ENCODE measurements at places on chromosomes 13 and 19.

GRCh38 chr13:33341861-33342452 lies 56.4 kb upstream of the STARD13 start:
- DNase-seq = no peak

GRCh38 chr13:40984668-40985366 lies 34.3 kb downstream of the ELF1 start:
- DNase-seq = no peak

DNA sequence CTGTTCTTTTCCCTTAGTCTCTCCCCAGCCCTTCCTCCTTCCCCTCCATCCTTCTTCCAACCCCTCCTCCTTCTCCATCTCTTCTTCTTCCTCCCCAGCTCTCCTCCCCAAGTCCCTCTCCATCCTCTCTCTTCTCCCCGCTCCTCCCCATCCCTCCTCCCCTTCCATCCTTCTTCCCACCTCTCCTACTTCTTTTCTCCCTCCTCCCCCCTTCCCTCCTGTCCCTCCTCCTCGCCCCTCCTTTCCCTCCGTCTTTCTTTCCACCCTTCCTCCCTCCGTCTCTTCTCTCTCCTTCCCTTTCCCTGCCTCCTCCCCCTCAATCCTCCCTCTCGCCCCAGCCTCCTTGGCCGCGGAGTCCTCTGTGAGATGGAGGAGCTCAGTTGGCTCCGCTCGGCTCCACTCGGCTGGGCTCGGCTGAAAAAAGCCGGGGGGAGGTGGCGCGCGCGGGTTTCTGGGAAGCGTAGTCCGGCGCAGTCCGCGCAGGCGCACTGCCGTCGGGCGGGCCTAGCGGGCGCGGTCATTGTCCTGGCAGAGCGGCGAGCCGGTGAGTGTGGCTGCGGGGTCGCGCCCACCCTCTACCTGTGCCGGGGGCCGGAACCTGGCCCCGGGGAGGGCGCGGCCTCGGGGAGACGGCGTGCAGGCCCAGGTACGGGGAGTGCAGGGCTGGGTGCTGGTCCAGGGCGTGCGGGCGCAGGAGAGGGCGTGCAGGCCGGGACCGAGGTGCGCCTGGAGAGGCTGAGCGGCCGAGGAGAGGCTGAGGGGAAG lies at the start of gene ZNF71:
ZNF71 (plus strand) TSS at position 520 of the 765 bp plus-strand sequence. CDS start 6,257 bp downstream, outside the sequence.
- DNase-seq = peak; percentile 70

DNA sequence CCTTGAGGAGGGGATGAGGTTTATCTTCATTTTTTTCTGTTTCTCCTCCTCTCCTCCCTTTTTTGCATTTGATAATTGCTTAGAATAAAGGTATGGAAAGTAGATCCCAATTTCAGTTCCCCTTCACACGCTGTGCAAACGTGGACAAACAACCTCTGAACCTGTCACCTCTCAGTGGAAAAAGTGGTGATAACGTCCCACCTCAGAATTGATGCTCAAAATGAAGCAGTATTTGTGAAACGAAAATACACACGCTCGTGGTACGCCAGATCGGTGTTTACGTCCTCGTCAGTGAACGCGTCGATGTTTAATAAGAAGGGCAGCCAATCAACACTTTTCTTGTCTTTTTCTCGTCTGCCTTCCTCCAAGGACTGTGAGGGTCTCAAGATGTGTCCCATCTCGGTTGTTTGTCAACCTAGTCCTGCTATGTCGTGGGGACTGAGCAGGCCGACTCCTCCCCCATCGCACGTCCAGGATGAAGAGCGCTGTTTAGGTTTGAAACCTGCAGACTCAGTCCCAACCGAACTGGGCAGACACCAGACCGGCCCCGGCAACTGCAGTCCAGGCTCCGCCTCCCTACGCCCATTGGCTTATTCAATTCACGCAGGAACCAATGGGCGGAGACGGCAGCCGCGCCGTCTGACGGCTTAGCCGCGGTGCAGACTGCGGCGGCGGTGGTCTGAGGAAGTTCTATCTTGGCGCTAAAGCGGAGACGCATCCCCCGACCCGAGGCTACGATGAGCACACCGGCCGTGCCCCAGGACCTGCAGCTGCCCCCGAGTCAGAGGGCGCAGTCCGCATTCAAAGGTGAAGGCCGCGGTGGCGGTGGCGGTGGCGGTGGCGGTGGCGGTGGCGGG lies at the start of gene CKAP2:
CKAP2 (plus strand) TSS at position 659 of the 857 bp plus-strand sequence; CDS start at position 738, 79 bp downstream.
- DNase-seq = peak; percentile 84

GRCh38 chr13:32880636-32881035 lies 135.6 kb upstream of the KL start:
- DNase-seq = no peak

- no peak for DNase-seq
These were observed 485.6 kb downstream of the MYO16 start for GRCh38 chr13:109114991-109115390.

- DNase-seq = no peak
These were observed 13.6 kb downstream of the CCDC97 start for GRCh38 chr19:41323430-41324125.

DNA sequence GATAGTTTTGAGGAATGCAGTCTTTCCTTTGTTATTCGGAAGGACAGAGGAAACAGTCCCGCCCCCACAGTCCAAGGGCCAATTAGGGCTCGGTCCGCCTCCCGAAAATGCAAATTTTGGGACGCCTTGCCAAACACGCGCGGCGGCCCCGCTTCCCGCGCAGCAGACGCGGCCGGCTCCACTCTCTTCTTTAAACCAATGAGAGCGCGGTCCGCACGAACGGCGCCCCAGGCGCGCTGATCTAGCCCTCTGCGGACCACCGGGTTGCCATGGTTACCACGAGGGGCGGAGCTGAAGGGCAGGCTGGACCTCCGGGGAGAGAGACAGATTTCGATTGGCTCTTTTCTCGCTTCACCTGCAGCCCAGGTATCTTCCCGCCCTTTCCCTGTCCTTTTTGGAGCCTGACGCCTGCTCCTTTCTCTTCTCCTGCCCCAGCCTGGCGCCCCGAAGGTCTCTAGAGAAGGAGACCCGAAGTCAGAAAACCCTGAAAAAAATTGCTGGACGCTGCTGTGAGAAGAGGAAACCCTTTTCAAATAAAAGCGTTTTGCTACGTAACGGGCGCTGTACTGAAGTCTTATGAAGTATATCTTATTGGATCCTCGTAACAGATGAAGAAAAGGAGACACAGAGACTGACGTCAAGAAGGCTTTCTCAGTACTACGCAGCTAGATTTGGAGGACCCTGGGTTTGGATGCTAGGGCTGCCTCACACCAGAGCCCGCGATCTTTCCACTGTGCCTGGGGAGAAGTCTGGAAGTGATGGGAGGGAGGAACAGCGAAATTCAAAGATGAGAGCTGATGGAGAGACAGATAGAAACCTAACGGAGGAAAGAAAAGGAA lies 2.0 kb downstream of the PTH2 start:
- DNase-seq = no peak

DNA sequence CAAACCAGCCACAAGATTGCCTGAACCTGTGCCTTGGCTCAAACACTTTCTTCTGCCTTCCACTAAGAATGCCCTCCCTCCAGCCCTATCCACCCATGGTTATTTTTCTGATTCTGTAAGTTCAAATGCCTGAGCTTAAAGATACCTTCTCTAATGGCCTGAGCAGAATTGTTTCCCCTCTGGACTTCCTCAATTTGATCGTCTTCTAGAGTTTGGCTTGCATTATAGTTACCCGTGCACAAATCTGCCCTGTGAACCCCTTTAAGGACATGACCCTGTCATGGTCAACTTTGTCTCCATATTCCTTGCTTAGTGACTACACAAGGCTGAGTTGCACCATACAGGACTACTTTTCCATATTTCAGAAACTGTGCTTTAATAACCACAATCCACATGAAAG lies 481.0 kb downstream of the FOXO1 start:
- no peak for DNase-seq

DNA sequence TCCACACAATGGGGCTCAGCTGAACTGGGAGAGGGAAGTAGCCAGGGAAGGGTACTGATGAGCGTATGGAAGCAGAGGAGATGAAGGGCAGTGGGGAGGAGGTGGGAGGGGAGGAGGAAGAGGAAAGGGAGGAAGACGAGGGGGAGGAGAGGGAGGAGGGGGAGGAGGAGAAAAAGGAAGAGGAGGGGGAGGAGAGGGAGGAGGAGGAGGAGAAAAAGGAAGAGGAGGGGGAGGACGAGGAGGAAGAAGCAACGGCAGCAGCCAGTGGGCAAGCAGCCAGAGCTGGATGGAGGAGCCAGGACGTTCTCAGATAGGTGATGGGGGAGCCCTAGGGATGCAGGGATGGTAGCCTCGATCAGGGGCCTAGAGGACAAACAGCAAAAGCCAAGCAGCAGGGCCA lies 5.6 kb downstream of the CERS4 start:
- DNase-seq = no peak

- no peak for DNase-seq
These were observed 565.0 kb downstream of the FGF9 start for GRCh38 chr13:22235950-22236290.

- DNase-seq = no peak
These were observed 34.1 kb downstream of the NLRP12 start for GRCh38 chr19:53789708-53790678.

DNA sequence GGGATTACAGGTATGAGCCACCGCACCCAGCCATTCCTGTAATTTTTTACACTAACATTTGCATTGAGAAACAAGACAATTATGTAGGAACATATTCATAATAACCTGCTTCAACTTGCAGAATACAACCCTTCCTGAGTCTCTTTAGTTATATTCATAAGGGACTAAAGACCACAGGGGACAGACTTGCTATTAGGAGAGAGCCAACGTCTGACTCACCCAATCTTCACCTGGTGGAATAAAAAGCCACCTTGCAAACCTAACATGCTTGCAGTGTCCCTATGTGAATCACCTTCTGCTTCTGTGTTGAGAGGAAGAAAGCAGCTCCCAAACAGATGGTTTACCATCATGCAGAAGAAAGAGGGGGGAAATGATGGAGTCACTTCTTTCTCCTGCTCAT lies 456.1 kb downstream of the PCDH9 start:
- DNase-seq = no peak

GRCh38 chr13:74287724-74288169 lies 153.5 kb upstream of the KLF12 start:
- DNase-seq = peak; percentile 63

- no peak for DNase-seq
These were observed 275.0 kb upstream of the DACH1 start for GRCh38 chr13:72141855-72142519.

GRCh38 chr19:772730-773436 lies 22.0 kb downstream of the MISP start:
- no peak for DNase-seq

DNA sequence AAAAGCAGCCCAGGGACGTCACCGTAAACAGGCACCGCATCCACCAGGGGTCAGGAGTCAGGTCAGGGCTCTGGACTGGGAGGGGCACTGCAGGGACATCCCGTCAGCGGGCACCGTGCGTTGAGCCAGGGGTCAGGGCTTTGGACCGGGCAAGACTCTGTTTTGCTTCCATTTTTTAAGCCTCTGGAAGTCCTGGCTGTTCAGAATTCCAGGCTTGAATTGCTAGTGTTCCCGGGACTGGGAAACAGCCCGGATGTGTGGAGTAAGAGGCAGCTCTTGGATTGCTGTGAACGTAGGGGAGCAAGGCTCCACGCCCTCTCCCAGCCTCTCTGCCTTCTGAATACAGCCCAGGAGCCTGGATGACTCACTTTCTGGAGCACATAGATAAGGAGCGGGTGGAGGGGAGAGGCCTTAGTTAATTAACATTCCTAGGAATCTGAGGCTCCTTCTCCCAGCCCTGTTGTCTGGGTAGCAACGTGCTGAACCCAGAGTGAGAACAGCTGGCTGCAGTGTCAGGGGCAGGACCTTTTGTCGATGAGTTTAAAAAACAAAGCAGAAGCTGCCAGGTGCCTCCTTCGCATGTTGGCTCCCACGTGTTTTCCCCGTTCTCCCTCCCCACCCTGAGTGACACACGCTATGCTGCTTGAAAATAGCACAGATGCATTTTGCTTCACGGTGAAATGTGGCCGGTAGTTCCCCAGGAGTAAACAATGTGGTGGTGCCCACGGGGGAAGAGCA lies 21.9 kb downstream of the ATP11A start:
- DNase-seq = no peak

DNA sequence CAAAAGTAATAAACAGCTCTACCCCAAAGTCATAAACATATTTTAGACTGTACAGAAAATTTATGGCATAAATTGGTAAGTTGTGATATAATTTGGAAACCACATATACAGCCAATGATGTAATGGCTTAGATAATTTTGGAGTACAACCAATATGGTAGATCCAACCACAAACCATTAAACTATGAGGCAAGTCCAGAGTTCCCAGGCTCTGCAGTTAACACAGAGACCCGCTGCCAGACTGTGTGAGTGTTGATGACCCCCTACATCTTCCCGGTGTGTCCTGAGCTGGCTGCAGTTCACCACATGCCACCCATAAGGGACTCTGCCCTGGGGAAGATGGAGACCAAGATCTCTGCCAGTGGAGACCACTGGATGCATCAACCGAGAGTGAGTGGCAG lies 9.9 kb upstream of the SERPINE3 start:
- DNase-seq = no peak

DNA sequence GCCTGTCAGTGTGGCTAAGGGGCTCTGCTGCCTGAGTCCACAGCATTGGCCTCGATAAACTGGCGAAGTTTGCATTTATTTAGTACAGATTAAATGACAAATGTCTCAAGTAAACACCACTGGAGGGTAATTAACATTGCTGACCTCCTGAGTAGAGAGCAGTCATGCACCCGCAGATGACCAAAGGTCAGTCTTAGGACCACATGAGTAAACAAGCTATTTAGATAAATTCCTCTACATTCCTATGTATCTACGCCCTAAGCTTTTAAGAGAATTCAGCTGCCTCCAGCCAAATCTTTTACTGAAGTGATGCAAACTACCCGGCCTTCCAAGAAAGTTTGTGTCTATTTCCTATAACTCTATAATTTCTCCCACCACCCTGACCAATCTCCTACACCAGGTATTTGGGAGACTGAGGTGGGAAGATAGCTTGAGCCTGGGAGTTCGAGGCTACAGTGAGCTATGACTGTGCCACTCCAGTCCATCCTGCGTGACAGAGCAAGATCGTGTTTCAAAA lies 22.9 kb downstream of the CD70 start:
- no peak for DNase-seq

- DNase-seq = no peak
These were observed 123.8 kb downstream of the ENOX1 start for GRCh38 chr13:43662976-43663375.

GRCh38 chr13:41859565-41859964 lies 101.3 kb downstream of the VWA8 start:
- no peak for DNase-seq

GRCh38 chr19:21151460-21151859 lies 9.6 kb downstream of the ZNF431 start:
- DNase-seq = no peak

- no peak for DNase-seq
These were observed 1.1 kb downstream of the CLN5 start for GRCh38 chr13:76993021-76993420.

GRCh38 chr13:44468874-44469273 lies 95.2 kb downstream of the SERP2 start:
- DNase-seq = no peak

DNA sequence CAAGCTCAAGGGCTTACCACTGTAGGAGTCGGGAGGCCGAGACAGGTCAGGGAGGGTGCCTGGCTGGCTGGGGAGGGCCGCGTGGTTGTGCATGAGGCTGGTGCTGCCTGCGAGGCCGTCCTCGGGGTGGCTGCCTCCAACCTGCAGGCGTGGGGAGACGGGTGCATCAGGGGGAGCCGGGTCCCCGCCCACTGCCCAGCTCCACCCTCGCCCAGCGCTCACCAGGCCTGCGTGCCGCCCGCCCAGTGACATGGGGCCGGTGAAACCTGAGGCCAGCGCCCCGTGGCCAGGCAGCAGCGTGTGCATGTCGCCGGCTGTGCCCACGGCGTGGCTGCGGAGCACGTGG lies 13.8 kb upstream of the UQCR11 start:
- no peak for DNase-seq
